ENCODE measurements at places on chromosomes 4 and X.

GRCh38 chr4:40747207-40747835 lies 2.4 kb upstream of the NSUN7 start:
- DNase-seq, result no peak

DNA sequence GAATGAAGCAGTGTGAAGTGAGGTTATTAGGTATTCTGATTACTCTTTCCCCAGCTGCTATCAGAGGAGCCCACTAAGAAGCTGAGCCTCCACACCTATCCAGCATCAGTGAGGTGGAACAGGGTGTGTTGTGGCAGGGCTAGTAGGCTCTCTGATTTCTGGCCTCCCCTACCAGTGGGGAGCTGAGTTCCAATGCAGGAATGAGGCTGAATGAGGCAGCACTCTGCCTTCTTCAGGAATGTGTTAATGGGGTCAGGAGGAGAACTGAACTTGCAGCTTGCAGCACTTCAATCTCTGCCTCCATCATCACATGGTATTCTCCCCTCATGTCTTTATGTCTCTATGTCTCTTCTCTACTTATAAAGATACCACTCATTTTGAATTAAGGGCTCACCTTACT lies 26.9 kb downstream of the SOX3 start:
- DNase-seq, result no peak

- no peak for DNase-seq
Observed at GRCh38 chr4:67581208-67581857, 22.8 kb downstream of the STAP1 start.

- DNase-seq, result no peak
Observed at GRCh38 chr4:54941994-54942552, 183.3 kb downstream of the KDR start.

DNA sequence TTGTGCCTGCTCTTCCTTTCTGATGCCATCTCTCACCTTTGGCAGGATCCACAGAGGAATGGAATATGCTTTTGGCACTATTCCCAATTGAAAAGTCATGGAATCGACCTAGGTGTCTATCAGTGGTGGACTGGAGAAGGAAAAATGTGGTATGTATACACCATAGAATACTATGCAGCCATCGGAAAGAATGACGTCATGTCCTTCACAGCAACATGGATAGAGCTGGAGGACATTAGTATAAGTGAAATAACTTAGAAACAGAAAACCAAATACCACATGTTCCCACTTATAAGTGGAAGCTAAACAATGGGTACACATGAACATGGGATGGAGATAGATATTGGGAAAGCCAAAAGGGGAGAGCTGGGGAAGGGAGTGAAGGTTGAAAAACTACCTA lies 58.3 kb upstream of the SMIM31 start:
- no peak for DNase-seq

DNA sequence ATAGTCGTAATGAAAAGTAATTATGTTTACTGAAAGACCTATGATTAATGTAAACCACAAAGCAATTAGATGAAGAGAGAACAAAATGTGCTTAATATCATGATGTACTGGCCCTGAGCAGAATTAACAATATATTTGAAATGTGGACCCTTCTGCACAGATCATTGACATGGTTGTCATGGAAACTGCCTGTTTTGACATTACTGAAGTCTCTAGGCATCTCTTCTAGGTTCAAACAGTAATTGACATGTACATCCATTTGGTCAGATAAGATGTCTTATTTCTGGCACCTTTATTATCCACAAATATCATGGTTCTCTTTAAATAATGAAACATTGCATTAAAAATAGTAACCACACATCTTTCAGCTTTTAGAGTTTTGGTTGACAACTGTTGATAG lies 251.7 kb upstream of the GNPDA2 start:
- DNase-seq, result no peak

DNA sequence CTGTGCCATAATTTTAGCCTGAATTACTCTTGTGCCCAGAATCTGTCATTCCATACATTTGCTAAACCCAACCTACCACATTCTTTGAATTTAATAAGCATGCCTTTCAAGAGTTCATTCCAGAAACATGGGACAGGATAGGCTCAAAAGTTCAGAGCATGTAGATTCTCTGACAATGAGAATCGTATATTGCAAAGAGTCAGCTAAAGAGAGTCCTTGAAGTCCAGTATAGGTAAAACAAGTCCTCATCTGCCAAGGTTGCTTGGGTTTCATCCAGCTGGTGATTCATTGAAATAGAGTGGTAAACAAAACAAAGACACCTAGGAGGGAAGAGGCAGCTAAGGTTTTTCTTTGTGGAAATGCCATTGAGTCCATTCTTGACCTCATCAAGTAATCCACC lies 249.3 kb upstream of the DIPK2B start:
- DNase-seq, result no peak

- DNase-seq, result no peak
Observed at GRCh38 chr4:84894621-84895020, 71.9 kb downstream of the WDFY3 start.

DNA sequence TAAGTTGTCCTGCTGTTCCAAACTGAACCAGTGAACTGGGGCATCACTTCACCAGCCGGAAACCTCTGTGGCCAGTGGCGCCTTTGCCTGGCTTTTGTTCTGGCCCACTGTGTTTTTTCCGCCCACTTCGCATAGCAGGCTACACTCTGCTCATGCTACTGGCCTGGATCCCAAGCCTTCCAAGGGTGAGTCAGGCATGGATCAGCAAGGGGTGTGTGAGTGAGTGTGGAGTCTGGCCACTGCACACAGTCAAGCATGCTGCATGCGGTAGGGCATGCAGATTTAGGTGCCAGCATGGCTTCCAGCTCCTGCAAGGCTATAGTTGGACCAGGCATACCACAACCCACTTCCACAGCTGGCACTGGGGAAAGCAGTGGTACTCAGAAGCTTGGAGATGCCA lies 1967.9 kb downstream of the C4orf33 start:
- no peak for DNase-seq

DNA sequence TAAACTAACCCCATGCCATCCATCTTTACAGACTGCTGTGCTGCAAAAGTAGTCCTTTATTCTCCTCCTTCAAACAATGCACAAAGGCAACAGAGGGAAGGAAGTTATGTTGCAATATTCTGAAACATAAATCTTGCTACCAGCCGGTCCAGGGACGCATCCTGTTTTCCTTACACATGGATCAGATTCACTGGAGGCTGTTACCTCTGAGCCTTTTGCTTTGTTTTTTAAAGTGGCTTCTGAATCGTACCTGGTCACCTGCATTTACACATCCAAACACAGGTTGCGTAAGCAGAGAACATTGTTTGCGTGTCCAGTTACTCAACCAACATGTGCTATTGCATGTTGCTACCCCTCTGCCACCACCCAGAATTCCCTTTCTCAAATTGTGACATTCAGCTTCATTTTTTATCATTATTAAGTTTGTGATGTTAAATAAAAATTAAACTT lies 8.8 kb downstream of the PPARGC1A start:
- no peak for DNase-seq

DNA sequence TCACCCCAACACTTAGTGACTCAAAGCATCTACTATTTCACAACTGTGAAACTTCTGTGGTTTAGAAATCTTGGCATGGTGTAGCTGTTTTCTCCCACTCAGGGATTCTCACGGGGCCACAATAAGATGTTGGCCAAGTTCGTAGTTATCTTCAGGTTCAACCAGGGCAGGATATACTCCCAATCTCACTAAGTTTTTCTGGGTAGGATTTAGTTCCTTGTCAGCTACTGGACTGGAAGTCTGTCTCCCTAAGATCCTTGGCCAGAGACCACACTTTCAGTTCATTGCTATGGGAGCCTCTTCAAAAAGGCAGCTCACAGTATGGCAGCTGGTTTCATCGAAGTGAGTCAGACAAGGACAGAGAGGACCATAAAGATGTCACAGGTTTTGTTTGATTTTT lies 111.7 kb upstream of the PDHA2 start:
- DNase-seq, result no peak

DNA sequence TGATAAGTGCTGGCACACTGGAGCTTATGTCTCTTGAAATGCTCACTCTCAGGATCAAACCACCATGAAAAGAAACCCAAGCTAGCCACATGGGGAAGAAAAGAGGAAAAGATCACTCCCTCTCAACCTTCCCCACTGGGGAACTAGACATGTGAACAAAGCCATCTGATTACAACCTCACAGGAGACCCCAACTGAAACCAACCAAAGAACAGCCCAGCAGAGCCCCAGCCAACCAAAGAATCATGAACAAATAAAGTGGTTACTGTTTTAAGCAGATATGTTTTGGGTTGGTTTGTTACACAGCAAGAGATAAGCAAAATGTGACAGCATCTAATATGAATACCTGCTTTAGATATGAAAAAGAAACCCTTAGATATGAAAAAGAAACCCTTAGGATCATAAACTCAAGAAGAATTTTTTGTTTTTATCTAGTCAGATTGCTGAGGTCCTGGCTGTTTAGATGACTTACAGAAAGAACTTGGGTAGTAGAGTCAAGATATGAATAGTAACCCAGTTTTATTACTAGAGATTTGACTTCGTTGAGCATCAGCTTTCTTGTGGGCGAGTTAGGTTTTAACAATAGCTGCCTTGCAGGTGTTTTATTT lies 23.7 kb upstream of the TLR7 start:
- no peak for DNase-seq

DNA sequence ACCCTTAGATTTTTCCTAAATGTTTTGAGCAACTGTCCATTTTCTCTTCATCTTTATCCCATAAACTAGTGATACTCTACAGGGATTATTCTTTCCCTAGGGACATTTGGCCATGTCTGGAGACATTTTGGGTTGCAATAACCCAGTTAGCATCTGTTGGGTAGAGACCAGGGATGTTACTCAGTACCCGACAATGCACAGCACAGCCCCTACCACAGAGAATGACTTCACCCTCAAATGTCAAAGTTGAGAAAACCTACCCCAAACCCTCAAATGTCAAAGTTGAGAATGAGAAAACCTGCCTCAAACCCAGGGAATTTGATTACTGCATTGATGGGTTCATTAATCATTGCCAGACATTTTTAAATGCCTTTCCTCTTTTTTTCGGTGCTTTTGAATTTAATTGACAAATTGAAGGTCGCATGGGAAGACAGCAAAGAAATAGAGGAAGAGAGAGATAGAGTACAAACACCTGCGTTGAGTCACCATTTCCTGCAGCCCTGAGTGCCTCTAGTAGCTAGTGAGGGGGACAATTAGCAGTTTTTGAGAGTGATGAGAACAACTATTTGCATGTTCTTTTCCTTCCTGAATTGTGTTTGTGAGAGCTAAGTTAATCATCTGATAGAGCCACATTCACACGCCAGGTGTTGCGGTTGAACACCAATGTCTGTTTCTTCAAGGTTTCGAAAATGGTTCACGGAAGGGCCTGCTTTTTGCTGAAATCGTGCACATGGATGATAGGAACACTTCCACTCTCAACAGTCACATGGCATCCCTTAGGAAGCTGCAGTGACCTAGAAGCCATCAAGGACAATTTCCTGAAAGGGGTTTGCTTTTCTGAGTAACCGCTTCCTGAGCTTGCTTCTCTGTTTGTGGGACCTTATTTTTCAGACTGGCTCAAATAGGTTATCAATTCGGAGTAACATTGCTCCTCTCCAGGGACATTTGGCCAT lies 203.9 kb upstream of the VCX3A start:
- no peak for DNase-seq

- no peak for DNase-seq
Observed at GRCh38 chr4:577499-578450, 1.7 kb upstream of the TMEM271 start.

DNA sequence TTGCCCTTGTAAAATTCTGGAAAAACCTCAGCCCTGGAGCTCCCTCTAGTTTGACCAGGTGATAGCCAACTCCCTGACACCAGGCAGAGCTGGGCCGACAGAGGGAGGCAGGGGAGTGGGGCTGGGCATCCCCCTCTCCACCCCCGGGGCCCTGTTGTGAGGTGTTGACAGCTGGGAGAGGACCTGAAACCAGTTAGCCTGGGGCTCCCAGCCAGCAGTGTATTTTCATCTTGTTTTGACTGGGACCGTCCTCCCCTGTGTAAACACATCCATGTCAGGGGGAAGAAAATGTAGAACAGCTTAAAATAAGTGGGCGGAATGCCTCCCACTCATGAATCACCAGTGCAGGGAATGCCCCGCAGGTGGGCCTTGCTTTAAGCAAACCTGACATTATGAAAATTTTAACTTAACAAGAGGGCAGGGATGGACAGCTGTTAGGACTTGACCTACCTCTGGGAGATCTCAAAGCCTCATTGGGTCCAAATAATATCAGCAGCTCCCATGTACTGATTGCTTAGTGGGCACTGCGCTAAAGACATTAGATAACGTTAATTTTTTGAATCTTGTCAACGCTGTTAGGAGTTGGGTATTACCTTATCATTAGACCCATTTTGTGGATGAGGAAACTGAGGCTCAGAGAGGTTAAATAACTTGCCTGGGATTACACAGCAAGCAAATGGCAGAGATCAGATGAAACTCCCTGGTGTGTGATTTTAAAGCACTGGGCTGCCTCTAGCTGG lies 45.9 kb downstream of the TSC22D3 start:
- no peak for DNase-seq

GRCh38 chr4:48341776-48342605 lies 662 bp downstream of the SLAIN2 start:
- peak; percentile 59 for DNase-seq

Measured in Caco-2 (cell line).